Calu3 (cell line): ENCODE measurements at places on chromosomes 6 and 20. TPM values are rescaled to one million over a fixed set of nuclear protein-coding genes. Genes with fewer than 3 reads are reported as not detected.

DNA sequence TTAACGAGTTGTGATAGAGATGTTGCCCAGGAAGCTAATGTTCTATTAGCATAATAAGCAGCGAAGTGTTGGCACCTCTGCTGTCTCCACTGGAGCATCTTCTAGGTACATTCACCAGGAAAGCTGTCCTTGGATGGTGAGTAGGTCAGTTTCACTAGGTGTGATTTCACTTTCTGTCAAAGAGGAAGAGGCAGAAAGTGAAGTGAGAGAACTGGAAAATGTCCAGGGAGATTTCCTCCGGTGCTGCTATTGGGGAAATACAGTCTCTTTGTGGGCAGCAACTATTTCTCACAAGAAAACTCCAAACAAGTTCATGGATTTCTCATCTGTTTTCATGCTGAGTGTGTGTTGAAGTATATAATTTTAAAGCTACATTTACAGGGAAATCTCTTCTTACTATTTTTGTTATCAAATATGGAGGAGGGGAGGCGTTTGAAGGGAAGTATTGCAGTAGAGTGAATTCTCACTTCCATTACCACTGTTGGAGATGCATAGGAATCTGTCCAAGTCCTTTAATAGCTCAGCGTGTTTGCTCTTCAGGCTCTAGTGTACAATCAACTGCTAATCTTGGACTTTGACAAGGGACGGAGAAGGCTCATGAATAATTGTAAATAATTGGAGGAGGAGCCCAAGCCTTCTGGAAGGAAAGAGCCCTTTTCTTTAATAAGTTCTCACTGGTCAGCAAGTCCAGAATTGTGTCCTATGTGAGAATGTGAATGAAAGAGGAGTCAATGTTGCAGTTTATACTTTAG, 16.1 kb upstream of the TSBP1 start:
- no peak overlapping the region for H3K4me3 ChIP-seq
- no peaks in the 10 kb centered on the region for H3K36me3 ChIP-seq
- H3K27ac ChIP-seq: no peak overlapping the region
- peaks cover 52% of the 10 kb centered on the region for H3K27me3 ChIP-seq

- no peak for DNase-seq
- H3K27ac ChIP-seq: no peak overlapping the region
- no peaks in the 10 kb centered on the region for H3K36me3 ChIP-seq
- peaks cover 24% of the 10 kb centered on the region for H3K4me1 ChIP-seq
- no peak overlapping the region for H3K4me3 ChIP-seq
Observed at GRCh38 chr6:16948396-16948795, 153.5 kb upstream of the STMND1 start.

- H3K27ac ChIP-seq: no peak overlapping the region
- peaks cover 35% of the 10 kb centered on the region for H3K4me1 ChIP-seq
- no peak overlapping the region for H3K4me3 ChIP-seq
- no peaks in the 10 kb centered on the region for H3K36me3 ChIP-seq
Observed at GRCh38 chr6:25862199-25862598, 11.8 kb downstream of the SLC17A3 start.

GRCh38 chr20:48238781-48239180, 453.5 kb upstream of the SULF2 start:
- H3K27ac ChIP-seq: no peak overlapping the region
- no peak overlapping the region for H3K4me3 ChIP-seq
- no peaks in the 10 kb centered on the region for H3K36me3 ChIP-seq
- H3K27me3 ChIP-seq: peaks cover 60% of the 10 kb centered on the region

GRCh38 chr6:158561321-158561884, 1.5 kb downstream of the TMEM181 start:
- H3K27me3 ChIP-seq: no peaks in the 10 kb centered on the region
- peaks cover 40% of the 10 kb centered on the region for H3K36me3 ChIP-seq
- H3K27ac ChIP-seq: peak overlapping the region; percentile 95
- peak overlapping the region; percentile 85 for H3K4me3 ChIP-seq

DNA sequence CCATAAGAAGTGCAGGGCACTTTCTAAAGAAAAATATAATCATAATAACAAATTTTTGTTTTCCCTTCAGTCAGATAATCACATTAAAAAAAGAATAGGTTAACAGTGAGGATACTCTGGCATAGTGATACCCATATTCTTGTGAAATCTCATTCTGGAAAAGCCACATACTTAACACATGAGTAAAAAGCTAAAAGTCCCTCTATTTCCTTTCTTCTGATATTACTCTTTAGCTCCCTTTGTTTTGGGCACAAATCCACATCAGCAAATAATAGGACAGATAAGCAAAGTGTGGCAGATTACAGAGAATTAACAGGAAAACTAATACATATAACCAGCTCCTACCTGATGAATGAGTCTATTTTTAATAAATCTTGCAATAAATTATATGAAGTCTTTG, 15.8 kb downstream of the SHPRH start:
- H3K36me3 ChIP-seq: peaks cover 9% of the 10 kb centered on the region
- H3K27ac ChIP-seq: no peak overlapping the region
- H3K27me3 ChIP-seq: no peaks in the 10 kb centered on the region
- H3K4me1 ChIP-seq: no peaks in the 10 kb centered on the region
- no peak overlapping the region for H3K4me3 ChIP-seq

DNA sequence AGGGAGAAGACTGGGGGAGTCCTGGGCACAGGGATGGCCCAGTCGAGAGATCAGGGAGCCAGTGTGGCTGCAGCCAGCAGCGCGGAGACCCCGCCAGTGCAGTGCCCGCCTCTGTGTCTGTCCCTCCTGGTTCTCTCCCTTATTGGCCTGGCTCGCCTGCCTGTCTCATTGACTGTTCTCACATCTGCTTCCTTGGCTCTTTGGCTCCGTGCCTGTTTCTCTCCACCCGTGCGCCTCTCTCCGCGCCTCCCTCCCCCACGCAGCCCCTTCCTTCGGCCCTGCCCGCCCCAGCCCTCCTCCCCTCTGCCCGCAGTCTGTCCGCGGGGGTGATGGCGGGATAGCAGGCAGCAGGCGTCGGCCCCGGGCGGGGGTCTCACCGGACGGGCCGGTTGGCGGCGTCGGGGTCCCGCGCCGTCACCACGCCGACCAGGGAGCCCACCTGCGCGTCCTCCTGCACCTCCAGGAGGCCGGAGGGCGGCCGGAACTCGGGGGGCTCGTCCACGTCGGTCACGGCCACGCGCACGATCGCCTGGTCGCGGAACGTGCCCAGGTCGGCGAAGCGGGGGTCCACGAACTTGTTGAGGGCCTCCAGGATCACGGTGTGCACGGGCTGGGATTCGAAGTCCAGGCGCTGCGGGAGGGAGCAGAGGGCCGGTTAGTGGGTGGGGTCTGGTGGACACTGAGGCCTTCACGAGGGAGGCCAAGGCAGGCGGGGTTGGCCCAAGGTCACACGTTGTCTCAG, 92.0 kb downstream of the CD40 start:
- peaks cover 89% of the 10 kb centered on the region for H3K27me3 ChIP-seq
- peaks cover 35% of the 10 kb centered on the region for H3K4me1 ChIP-seq
- H3K4me3 ChIP-seq: no peak overlapping the region
- no peak overlapping the region for H3K27ac ChIP-seq

DNA sequence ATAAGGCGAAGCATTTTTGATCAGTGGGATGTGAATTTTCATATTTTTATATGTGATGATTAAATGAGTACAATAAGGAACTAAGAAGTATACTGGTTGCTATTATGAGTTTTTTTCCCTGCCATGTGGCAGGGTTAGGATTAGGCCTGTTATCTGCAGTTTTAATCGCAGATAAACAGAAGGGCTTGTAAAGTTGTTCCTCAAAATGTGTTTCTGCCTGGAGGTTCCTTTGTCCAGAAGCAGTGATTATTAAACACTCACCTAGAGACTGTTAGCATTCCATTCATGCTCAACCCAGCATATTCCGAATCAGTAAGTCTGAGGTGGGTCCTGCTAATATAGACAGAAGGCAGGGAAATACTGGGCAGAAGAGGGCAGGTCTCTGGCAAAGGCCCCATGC, 316.0 kb downstream of the CLIC5 start:
- H3K4me3 ChIP-seq: no peak overlapping the region
- no peak overlapping the region for H3K27ac ChIP-seq
- DNase-seq: no peak
- H3K4me1 ChIP-seq: no peaks in the 10 kb centered on the region
- no peaks in the 10 kb centered on the region for H3K27me3 ChIP-seq

GRCh38 chr6:135305684-135306083, 124.6 kb downstream of the MYB start:
- no peaks in the 10 kb centered on the region for H3K4me1 ChIP-seq
- H3K27ac ChIP-seq: no peak overlapping the region
- no peak for DNase-seq
- no peak overlapping the region for H3K4me3 ChIP-seq
- no peaks in the 10 kb centered on the region for H3K27me3 ChIP-seq
- H3K36me3 ChIP-seq: no peaks in the 10 kb centered on the region

GRCh38 chr20:56540415-56540814, 7.4 kb downstream of the FAM209B start:
- H3K4me1 ChIP-seq: no peaks in the 10 kb centered on the region
- no peak overlapping the region for H3K27ac ChIP-seq
- H3K36me3 ChIP-seq: no peaks in the 10 kb centered on the region
- H3K27me3 ChIP-seq: no peaks in the 10 kb centered on the region
- DNase-seq: no peak

- peaks cover 21% of the 10 kb centered on the region for H3K36me3 ChIP-seq
- H3K4me1 ChIP-seq: peaks cover 61% of the 10 kb centered on the region
- H3K27me3 ChIP-seq: no peaks in the 10 kb centered on the region
- peak overlapping the region; percentile 25 for H3K27ac ChIP-seq
Observed at GRCh38 chr6:20540683-20541082, 6.4 kb downstream of the CDKAL1 start.

DNA sequence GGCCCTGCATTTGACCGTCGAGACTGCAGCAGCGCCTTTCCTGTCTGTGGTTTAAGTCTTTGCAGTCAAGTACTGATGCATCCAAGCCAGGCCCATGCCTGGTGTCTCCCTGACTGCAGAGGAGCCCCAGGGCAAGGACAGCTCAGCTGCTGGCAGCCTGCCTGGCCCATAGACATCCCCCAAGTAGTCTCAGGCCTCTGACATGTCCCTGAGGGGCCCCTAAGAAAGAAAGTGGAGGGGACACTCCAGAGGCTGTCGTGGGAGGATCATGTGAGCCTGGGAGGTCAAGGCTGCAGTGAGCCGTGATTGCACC, 18.0 kb downstream of the HRH3 start:
- no peak for DNase-seq
- H3K36me3 ChIP-seq: peaks cover 80% of the 10 kb centered on the region
- no peaks in the 10 kb centered on the region for H3K27me3 ChIP-seq
- H3K4me1 ChIP-seq: no peaks in the 10 kb centered on the region
- H3K27ac ChIP-seq: no peak overlapping the region

GRCh38 chr20:14996883-14997672, 659.7 kb upstream of the FLRT3 start:
- H3K36me3 ChIP-seq: no peaks in the 10 kb centered on the region
- no peaks in the 10 kb centered on the region for H3K4me1 ChIP-seq
- no peak overlapping the region for H3K4me3 ChIP-seq
- no peak for DNase-seq
- H3K27me3 ChIP-seq: no peaks in the 10 kb centered on the region

GRCh38 chr6:155887421-155887820, 431.8 kb upstream of the NOX3 start:
- H3K27me3 ChIP-seq: no peaks in the 10 kb centered on the region
- peaks cover 18% of the 10 kb centered on the region for H3K4me1 ChIP-seq
- H3K36me3 ChIP-seq: no peaks in the 10 kb centered on the region
- DNase-seq: no peak

The DEFB124 gene
- not detected in 2 replicates for total RNA-seq

The BFSP1 gene
- total RNA-seq: 0.81 and 0.94 TPM in 2 replicates

The HLA-DRB1 gene
- 111 and 141 TPM in 2 replicates for total RNA-seq

The CASS4 gene
- total RNA-seq: 0.24 and 0.27 TPM in 2 replicates

The SPDEF gene
- 6.3 and 7.9 TPM in 2 replicates for total RNA-seq
